T-helper 1 cell (primary cell): ENCODE measurements at places on chromosomes 1 and 21.

- no peak for DNase-seq
Measured at GRCh38 chr1:167083066-167083665, 7.0 kb downstream of the GPA33 start.

DNA sequence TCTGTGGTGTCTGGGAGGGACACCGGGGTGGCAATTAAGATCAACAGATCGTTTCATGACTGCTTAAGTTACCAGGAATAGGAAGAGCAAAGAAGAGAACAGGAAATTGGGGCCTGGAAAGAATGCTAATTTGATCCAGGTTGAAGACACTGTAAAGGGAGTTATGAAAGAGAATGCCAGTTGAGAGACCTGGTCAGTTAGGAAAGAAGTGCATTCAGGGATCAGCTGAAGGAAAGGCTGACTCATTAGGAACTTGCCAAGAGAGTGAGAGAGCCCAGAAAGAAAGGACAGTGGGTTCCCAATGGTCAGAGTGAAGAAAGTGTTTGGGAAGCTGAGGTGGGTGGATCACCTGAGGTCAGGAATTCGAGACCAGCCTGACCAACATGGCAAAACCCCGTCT lies 119.6 kb downstream of the UBE2U start:
- no peak for DNase-seq

GRCh38 chr21:30447056-30447455 lies 7.0 kb downstream of the KRTAP15-1 start:
- no peak for DNase-seq

DNA sequence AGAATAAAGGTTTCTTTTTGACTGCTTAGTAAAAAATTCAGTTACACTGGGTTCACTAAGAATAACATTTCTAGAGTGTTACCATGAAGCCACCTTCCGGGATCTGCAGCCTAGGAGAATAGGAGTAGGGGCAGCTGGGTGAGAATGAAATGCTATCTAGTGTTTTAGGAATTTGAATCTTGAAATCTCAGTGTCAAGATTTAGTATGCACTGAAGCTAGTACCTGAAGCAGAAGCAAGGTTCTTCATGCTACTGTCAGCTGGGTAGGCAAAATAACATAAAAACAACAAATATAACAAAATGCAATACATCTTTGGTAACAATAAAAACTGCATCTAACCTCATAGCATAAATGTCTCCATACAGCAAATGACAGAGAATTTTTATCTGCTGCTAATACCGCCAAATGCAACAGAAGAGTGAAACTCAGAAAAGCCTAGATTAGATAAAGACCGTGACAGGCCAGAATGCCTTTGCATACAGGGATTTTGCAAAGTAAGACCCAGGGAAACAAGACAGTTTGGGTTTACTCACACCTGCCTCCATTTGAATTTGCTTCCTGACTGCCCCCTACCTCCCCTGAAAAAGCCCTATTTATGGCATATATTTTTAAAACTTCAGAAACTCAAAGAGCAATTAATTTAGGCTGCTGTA lies 58.2 kb downstream of the GADD45A start:
- no peak for DNase-seq

DNA sequence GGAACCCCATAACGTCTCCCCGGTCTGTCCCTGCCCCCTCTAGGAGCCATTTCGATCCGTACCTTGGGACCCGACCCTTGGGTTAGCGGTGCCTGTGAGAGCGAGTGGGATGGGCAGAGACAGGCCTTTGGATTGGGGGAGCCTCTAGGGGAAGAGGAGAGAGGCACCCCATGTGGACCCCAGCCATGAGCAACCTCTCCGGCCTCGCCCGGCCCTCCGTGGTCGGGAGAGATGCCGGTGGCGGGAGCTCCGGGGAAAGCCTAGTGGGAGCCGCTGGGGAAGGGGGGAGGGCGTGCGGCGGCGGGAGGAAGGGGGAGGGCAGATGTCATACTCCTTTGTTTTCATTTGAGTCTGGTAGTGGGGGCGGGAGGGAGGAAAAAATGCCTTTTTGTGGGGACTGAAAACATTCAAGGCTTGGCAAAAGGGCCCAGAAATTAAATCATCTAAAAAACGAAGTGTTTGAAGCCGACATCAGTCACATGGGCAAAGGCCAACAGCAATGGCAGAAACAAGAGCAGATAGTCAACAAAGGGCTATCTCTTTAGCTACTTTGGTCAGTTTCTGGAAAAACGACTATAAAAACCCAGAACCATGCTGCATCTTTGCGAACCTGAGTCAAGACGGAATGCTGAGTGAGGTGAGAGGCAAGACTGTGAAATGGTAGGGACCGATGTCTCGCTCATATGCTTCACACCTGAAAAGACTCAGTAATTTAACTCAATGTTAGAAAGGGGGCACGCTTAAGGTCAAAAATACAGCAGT lies 758 bp downstream of the PTBP2 start:
- peak; percentile 29 for DNase-seq
